Stimulated activated CD4-positive, alpha-beta T cell treated with anti-CD3 and anti-CD28 coated beads, Interleukin-12 subunit alpha, Interleukin-12 subunit beta, amount 100 ng/mL, for 4 hours (primary cell): ENCODE measurements at places on chromosomes 1 and 21.
A peak's percentile ranks its signal among the peaks of the same experiment; 100 is the strongest.

- DNase-seq = peak; percentile 75
Measured at GRCh38 chr21:31098576-31099005, 60.3 kb upstream of the KRTAP19-8 start.

- DNase-seq = peak; percentile 68
Measured at GRCh38 chr1:156920233-156921052, at the start of gene LRRC71. Gene LRRC71 (plus strand): TSS chr1:156920632. CDS start chr1:156920804, 172 bp downstream.

DNA sequence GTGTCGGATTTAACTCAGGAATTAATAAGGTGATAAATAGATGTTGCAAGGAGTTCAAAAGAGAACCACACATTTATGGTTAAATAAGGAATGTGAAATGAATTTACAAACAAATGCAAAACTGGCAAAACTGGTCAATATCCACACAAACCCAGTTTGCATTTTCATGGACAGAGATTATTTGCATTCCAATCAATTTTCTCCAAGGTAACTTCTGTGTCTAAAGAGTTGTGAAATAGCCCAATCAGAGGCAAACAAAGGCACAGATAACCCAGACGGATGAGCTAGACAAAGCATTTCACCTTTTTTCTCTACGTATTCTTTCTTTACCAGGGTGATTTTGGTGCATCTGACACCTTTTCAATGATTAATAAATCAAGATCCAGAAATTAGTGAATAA lies 63.9 kb downstream of the MAP3K7CL start:
- no peak for DNase-seq

DNA sequence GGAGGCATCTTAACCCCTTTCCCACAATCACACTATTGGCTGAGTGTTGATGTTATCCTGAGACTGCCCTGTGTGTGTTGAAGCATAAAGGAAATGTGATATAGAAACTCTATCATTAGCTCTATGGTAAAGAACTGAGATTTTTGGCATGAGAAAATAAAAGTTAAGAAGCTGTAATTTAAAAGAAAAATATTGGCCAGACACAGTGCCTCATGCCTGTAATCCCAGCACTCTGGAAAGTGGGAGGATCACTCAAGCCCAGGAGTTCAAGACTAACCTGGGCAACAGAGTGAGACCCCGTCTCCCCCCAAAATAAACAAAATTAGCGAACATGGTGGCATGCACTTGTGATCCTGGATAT lies 14.2 kb upstream of the RIPK4 start:
- no peak for DNase-seq

- no peak for DNase-seq
Measured at GRCh38 chr1:183942933-183943693, 94.4 kb downstream of the COLGALT2 start.

- DNase-seq = no peak
Measured at GRCh38 chr1:159879136-159879535, 16.7 kb upstream of the VSIG8 start.

GRCh38 chr21:43268086-43268803 lies 99.4 kb downstream of the CRYAA start:
- no peak for DNase-seq

- DNase-seq = no peak
Measured at GRCh38 chr1:181219938-181220337, 131.4 kb downstream of the IER5 start.

DNA sequence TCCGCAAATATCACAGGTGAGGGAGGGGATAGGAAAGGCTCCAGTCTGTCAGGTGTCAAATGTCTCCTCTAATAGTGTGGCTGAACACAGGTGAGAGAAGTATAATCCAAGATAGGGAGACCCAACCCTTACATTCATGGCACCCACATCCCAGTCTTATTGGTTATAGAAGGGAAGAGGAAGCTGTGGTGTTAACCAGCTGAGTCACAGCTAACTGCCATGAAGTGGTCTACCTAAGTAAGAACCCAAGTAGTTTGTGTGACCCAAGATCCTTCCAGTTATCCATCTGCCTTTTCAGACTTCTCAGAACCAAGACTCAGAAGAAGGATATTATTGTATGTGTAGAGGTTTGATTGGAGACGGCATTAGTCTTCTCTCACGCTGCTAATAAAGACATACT lies 37.1 kb downstream of the DDAH1 start:
- DNase-seq = no peak
